ENCODE measurements at places on chromosomes 3 and 15.

DNA sequence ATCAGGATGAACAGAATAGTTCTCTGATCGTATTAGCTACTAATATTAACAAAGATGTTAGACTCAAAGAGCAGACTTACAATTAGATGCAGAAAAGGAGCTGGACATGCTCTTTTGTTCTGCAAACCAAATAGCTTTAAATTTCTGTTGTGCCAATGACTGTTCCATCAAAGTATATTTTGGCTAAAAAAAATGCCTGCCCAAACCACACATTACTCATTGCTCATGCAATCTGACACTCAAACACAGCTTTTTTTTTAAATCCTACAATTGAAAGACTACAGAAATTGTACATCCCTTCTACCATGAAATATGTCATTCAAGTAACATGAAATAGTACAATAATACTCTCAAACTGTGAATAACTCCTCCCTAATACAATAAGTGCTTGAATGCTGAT lies 48.6 kb downstream of the SHOX2 start:
- no peak for DNase-seq

GRCh38 chr3:29270752-29271151 lies 10.1 kb upstream of the RBMS3 start:
- no peak for DNase-seq

- no peak for DNase-seq
Measured at GRCh38 chr3:189446959-189447560, 184.1 kb upstream of the TP63 start.

DNA sequence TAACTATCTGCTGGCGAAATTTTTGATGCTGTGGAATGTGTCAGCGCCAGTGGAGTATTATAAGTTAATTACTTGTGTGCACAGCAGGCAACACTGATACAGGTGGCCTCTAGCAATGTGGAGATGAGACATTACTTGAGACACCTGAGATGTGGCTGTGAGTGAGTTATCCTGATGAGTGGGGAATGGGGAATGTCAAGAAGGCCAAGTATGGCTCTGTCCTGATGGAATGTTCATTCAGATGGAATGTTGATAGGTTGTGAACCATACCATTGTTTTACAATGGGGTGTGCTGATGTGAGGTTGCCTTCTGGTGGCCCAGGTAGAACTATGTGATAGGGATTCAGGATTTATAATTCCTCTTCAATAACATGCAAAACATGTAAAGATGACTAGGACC lies 404.8 kb downstream of the PTPRG start:
- DNase-seq: no peak

Measured in hypothalamus (tissue), 51 donors.